ENCODE measurements at places on chromosomes 11 and 22.

GRCh38 chr11:84243629-84244263 lies 957.6 kb upstream of the CCDC90B start:
- no peak for DNase-seq

GRCh38 chr11:24944891-24945290 lies 448.0 kb downstream of the LUZP2 start:
- DNase-seq = no peak

GRCh38 chr11:65036931-65037330 lies 4.1 kb upstream of the SAC3D1 start:
- DNase-seq = no peak

DNA sequence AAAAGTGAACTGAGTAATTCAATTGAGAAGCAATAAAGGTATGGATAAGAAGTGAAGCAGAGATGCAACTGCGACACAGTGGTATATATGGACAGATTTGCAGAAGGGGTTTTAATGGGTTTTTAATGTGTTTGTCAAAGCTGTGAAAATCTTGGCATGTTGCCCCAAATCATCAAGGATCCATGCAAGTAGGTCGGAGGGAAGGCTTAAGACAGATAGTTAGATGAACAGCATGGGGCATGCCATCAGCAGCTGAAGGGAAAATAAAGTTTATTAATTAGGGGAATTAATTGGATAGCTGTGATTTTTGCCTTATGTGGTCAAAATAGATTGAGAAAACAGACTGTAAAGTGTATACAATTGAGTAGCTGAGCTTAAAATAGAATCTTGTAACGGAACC lies 840.1 kb downstream of the JRKL start:
- no peak for DNase-seq

- DNase-seq = no peak
Observed at GRCh38 chr11:78961937-78962701, 387.5 kb upstream of the NARS2 start.

GRCh38 chr11:84671325-84671999 lies 955.7 kb downstream of the DLG2 start:
- DNase-seq = no peak

DNA sequence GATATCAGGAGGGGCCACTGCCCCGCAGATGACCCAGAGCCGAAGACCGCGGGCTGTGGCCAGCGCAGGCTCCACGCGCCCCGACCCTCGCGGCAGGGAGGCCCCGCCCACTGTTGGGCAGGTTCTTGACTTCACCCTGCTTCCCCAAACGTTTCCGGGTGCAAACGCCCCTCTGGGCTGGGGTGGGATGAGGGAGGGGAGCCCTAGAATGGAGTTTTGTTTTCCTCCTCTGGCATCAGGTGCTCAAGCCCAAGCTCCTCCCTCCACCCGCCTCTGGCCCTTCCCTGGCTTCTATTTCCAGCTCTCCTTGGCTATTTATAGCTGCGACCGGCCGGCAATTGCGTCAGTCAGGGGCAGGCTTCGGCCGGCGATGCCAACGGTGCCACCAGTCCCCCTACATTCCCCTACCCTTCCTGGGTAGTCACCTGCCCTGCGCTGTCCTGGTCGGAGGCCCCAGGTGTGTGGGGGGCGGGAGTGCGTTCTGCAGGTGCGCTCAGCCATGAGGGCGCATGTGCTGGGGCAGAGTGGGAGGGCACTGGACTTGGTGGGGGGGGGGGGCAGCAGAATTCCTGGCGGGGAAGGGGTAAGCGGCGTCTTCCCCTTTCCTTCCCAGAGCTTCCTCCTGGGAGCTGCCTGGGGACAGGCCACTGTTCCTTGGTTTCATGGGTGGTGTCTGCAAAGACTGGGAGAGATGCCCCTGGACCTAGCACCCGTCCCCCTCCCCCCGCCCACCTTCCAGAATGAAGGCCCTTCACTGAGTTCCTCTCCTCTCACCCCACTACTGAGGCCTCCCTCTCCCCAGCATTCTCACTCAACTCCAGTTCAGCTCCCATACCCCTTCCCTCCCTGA lies 23.6 kb downstream of the DUSP8 start:
- DNase-seq = no peak

DNA sequence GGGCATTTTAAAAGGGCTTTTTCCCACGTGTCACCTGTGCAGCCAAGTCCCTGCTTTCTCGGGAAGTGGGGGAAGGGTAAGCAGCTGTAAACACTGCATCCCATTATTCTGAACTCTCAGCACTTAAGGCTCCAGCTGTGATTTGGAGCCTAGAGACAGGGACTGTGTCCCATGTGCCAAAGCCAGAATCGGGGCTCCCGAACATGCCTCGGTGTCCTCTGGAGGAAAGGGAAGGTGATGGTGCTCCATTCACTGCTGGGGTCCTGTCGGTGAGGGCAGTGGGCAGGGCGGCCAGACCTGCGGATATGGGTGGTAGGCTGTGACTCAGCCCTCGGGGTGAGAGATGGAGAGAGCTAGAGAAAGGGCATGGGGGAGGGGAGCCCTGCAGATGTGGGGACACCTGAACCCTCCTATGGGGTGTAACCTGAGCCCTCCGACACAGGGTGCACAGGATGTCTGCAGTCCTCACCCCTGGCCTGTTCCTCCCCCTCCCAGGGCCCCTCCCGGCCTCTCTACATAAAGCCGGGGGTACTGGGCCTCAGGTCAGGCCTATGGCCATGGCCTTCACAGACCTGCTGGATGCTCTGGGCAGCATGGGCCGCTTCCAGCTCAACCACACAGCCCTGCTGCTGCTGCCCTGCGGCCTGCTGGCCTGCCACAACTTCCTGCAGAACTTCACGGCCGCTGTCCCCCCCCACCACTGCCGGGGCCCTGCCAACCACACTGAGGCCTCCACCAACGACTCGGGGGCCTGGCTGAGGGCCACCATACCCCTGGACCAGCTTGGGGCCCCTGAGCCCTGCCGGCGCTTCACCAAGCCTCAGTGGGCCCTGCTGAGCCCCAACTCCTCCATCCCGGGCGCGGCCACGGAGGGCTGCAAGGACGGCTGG lies 31.8 kb downstream of the CAPN1 start:
- DNase-seq = no peak

DNA sequence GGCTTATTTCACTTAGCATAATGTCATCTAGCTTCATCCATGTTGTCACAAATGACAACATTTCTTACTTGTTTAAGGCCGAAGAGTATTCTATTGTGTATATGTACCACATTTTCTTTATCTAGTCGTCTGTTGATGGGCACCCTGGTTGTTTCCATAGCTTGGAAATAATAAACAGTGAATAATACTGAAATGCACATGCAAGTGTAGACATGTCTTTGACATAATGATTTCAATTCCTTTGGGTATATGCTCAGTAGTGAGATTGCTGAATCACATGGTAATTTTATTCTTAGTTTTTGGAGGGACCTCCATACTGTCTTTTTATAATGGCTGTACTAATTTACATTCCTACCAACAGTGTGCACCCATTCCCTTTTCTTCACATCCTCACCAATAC lies 508.0 kb downstream of the NELL1 start:
- DNase-seq = no peak

DNA sequence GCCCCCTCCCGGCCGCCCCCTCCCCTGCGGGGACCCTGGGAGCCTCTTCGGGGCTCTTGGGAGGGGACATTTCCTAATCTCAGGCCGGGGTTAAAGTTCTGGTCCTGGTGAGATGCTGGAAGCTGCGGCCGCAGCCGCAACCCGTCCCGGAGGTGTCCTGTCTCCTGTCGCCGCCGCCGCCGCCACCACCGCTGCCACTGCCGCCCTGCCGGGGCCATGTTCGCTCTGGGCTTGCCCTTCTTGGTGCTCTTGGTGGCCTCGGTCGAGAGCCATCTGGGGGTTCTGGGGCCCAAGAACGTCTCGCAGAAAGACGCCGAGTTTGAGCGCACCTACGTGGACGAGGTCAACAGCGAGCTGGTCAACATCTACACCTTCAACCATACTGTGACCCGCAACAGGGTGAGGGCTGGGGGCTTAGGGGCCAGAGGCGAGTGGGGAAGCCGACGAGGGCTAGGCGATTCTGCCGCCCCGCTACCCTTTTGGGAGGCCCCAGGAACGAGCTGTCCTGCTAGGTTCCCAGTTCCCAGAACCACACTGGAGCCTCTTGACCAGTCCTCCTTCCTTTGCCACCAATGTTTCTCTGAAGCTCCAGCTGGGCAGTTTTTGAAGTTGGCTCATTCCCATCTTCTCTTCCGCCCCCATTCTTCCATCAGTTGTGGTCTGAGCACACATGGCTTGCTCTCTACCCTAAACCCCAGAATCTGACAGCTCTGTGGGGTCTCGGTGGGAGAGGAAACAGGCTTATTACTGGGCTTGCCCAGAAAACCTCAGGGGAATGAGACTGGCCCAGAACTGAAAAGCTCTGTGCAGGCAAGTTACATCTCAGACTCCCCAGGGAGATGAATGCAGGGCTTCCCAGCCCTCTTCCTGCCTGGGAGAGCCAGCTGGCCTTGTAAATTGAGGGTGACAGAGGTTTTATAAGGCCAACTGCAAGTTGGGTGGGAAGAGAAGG lies 781 bp downstream of the SIDT2 start:
- no peak for DNase-seq

- no peak for DNase-seq
Observed at GRCh38 chr11:114563077-114563476, 3.4 kb upstream of the NXPE1 start.

DNA sequence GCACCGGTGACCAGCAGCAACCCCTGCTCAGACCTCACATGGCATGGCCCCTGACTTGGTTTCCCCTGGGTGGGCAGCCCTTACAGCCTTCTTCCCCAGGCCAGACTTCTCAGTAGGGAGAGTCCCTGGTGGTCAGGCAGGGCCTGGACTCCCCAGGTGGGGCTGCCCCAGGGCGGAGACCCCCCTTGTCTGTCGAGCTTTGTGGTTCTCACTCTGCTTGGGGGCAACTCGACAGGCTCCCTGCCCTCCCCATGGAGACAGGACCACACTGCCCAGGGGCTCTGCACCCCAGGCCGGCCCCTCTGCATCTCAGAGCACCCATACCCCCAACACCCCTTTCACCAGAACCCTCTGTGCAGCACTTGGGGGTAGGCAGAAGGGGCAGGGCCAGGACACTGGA lies 87.7 kb downstream of the MORC2 start:
- DNase-seq = no peak

Data from WERI-Rb-1 (cell line).